Activated CD8-positive, alpha-beta memory T cell treated with anti-CD3 and anti-CD28 coated beads for 1 hour (primary cell): ENCODE measurements at places on chromosomes 13 and 19.
A peak's percentile ranks its signal among the peaks of the same experiment; 100 is the strongest.

DNA sequence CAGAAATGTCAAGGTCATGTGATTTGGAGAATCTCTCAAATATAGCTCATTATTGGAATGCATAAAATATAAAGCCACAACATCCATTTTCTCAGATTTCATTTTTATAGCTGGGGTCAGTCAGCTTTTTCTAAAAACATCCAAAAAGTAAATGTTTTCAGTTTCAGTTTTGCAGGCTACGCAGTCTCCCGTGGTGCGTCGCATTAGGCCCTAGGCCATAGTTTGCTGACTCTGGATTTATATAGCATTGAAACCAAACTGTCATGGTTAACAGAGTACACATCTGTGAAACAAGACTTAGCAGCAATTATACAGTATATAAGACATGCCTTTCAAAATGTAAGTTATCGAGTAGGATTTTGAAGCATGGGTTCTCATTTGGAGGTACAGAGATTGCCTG, 140.0 kb downstream of the IRS2 start:
- DNase-seq, result no peak

GRCh38 chr13:50420718-50421472, 405.7 kb downstream of the KCNRG start:
- DNase-seq, result no peak

DNA sequence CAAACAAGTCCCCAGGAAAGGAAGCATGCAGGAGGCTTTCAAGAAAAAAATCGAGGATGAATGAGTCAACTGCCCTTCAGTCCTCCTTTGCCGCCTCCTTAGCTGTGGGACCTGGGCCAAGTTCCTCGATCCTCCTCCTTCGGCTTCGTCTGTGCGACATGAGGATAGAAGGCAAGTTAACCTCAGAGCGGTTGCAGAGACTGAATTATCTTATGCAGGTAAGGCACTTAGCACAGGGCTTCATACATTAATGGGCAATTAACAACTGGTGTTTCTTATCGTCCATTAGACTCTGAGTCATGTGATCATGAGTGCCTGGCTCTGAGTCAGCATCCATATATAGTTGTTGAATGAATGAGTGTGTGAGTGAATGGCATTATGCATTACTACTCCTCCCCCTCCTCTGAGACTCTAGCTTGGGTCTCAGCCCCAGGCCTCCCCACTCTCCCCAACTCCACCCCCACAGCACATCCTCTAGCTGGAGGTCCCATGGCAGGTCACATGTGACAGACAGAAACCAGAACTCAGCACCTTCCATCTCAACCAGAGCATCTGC, 1.6 kb upstream of the TTC9B start:
- DNase-seq, result no peak

DNA sequence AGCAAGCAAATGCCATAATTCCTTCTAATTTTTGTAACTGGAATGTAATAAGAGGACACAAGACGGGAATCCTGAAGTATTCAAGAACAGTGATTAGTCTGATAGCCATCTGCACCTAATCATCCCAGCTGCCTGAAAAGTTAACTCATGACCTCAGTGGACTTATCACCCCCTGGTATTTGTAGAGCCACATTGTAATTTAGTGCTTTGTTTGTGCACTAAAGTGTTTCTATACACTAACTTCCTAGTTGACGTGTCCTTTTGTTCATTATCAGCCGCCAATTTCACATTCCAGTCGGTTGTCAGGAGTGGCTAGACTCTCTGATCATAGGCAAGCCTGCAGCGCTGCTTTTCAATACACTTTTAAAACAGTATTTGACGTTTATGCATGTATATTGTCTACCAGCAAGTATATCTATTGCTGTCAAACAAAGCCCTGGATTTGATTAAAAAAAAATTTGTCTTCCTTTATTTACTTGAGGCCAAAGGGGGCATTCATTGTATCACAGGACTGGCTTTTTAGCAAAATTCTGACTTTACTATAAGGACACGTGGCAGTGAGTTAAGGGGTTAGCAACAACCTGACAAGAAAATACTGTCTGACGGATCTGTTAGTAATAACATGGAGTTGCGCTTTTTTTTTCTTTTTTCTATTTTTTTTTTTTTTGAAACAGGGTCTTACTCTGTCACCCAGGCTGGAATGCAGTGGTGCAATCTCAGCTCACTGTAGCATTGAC, 10.4 kb upstream of the SOX21 start:
- DNase-seq, result no peak

DNA sequence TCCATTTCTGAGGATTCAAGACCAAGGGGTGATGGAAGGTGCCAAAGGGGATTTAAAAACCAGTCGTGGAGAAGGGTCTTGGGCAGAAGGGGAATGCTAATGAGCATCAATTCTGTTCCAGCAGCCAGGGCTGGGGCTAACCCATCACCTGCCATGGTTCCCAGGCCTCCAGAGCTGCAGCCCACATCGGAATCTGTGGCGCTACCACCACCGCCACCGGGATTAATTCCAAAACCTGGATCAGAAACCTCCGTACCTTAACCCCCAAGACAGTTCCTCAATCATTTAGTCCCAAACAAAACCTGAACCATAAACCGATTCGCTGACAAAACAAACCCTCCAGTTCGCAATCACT, 583 bp downstream of the ZNF615 start:
- DNase-seq, result no peak

- DNase-seq, result no peak
Measured at GRCh38 chr19:17281391-17282304, at the start of gene ANKLE1. Gene ANKLE1, plus strand, starts transcription at chr19:17281901. Its CDS starts 20 bp downstream, at chr19:17281921.

GRCh38 chr19:18140473-18140872, 12.5 kb upstream of the PIK3R2 start:
- DNase-seq, result no peak

DNA sequence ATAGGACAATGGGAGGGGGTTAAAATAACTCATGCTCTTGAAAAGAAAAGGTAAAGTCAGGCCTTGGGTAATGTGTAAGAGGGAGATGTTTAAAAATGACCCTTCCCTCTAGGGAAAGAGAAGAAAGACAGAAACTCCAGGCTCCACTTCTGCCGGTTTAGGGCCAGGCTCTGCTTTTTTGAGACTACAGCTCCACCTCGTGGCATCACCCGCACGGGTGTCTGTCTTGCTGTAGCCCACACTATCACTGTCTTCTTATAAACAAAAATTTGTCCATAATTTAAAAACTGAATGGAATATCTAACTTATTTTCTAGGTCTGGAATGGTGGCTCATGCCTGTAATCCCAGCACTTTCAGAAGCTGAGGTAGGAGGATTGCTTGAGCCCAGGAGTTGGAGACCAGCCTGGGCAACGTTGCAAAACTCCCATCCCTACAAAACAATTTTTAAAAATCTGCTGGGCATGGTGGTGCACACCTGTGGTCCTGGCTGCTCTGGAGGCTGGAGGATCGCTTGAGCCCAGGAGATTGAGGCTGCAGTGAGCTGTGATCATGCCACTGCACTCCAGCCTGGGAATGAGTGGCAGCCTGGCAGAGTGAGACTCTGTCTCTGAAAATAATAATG, 65.1 kb upstream of the GTF3A start:
- DNase-seq, result peak; percentile 27

DNA sequence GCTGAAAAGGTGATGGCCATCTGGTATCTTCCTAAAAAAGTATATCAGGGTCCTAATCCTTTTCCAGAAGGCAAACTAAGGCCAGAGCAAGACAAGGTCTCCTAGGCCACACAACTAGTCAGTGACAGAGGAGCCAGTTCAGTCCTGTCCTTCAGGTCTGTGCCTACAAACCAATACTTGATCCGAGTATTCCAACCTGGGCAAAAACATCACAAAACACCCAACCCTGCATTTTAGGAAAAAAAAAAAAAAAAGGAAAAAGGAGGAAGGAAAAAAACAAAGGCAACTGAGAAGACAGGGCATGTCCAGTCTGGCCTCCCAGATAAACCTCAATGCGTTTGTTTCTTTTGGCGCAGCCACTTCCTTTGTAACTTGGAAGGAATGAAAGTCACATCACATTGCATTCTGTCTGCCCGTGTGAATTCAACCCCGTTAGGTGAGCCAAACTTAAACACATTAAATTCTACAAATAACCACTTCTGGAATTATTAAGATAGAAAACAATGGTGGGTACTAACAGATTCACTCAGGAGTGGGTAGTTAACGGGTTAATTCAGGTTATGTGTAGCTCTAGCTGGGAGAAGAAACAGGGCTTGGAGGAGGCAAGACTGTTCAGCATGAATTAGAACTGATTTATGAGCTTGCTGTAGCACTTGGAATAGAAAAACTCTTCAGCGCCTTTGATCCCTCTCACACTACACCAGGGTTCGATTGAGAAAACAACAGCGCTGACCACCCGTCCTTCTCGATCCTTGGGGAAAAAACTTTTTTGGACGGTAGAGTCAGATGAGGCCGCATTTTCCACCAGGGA, 43.0 kb upstream of the HNRNPA1L2 start:
- DNase-seq, result no peak

GRCh38 chr19:47179653-47180310, 49.1 kb downstream of the SAE1 start:
- no peak for DNase-seq

DNA sequence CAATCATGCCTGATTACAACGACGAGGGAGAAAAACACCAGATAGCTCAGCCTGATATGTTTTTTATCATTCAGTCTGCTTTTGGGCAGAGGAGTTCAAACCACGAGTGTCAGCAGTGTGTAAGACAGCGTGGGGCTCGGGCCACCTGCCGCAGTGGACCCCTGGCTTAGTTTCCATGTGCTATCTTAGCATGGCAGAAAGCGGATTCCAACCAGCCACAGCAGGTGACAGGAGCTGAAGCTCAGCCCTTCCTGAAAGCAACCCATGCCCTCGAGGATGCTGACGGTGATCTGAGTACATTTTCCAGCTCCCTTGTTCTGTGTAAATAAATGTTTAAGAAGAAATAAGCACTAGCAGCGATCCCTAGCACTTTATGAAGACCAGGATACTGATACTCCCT, 32.2 kb upstream of the MBNL2 start:
- no peak for DNase-seq

DNA sequence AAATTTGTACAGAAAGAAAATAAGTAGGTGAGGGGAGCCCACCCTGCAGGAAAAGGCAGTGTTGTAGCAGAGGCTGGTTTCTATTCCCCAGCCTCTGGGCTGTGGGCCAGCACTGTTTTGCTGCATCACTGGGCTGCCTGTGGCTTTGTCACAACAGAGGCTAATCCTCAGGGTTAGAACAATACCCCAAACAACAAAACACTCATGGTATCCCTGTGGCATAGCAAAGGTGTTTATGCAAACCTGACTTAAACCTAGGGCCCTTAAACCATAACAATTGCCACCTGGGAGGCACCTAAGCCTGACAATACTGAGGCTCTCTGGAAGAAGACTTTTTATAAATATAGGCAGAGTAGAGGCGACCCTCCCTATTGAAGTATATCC, 314.7 kb downstream of the OLFM4 start:
- no peak for DNase-seq

DNA sequence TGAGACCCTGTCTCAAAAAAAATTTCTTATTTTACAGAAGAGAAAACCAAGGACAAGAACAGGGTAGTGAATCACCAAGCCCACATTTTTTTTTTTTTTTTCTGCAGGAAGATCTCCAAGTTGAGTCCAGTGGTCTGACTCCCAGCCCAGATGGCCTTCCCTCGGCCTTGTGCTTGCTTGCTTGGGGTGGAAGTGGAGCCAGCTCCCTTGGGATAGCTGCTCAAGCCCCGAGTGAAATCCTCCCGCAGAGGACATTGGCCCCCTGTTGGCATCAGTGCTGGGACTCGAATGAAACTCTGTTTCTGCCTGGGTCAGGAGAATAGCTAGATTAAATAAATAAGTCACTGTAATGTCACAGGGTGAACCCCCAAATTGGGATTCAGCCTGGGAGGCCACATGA, 9.4 kb upstream of the NUP62 start:
- no peak for DNase-seq

- no peak for DNase-seq
Measured at GRCh38 chr13:80717776-80718175, 376.9 kb upstream of the SPRY2 start.

DNA sequence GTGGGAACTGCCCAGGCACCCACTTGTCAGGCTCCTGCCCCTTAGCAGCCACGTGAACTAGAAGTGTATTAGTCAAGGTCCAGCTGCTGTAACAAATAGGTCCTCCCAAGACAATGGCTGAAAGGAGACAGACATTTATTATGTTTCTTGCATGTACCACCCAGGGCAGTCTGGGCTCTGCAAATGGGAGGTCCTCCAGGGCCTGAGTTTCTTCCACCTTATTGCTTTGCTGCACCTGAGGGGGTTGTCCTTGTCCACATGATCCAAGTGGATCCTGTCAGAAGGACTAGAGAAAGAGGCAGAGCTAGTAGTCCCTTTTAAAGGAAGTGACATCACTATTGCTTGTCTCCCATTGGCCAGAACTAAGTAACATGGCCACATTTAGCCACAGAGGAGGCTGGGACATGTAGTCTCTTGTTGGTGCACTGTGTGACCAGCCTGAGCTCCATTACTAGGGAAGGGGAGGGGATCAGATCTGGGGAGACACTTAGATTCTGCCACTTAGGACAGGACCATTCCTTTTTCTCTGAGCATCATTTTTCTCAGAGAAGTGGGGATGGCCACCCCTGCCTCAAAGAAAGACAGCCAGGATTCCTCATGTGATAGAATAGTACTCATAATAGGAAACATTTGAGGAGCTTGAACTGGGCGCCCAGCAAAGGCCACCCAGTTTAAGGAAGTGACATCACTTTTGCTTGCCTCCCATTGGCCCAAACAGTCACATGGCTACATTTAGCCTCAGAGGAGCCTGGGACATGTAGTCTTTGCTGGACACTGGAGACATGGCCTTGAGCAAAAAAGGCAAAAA, 15.1 kb downstream of the CC2D1A start:
- no peak for DNase-seq

DNA sequence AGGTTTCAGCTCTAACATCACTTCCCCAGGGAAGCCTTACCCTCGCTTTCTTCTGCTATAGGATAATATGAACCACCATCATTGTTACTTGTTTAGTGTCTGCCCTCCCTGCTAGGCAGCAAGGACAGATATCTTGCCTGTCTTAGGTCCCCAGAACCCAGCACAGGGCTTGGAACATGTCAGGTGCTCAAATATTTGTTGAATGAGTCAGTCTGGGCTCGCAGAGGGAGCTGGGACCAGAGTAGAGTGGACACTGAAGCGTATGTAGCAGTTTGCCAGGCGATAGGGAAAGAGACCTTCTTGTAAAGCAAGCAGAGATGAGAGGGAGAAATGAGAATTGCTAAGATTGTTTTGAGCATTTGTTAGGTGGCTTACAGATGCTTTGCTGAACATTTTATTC, 11.7 kb downstream of the BCKDHA start:
- DNase-seq, result no peak

- DNase-seq, result no peak
Measured at GRCh38 chr13:94234738-94235137, 244.7 kb downstream of the DCT start.

DNA sequence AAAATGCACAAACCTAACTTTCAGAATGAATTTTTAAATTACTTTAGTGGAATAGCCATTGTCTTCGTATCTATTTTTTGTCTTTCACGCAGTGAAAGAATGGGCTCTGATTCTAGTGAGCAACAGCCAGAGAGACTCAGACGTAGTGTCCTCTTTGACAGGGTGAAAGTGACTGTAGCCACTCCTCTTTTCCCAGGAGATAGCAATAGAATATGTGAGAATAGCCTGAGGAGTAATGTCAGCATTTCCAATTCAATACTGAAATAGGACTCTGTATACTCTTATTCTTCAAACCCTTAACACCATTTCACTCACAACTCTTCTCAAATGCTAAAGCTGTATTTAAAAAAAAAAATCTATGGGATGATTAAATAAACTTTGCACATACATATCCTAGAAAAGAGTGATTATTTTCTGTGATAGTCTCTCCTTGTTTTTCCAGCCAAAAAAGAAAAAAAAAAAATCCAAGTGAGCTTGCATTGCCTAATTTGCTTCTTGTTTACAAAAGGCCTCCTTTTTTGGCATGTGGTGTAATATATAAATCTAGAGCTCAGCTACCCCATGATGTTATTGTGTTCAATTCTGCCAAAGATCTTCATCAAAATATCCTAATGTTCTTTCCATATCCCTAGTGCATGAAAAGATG, 626.1 kb upstream of the SLITRK6 start:
- DNase-seq, result no peak
